ENCODE measurements at places on chromosomes 5 and 9. TPM values are rescaled to one million over a fixed set of nuclear protein-coding genes. Genes with fewer than 3 reads are reported as not detected.

GRCh38 chr9:8486095-8486494 lies 686.5 kb upstream of the DMAC1 start:
- no peak overlapping the region for H3K4me3 ChIP-seq
- no peaks in the 10 kb centered on the region for H3K4me1 ChIP-seq
- no peaks in the 10 kb centered on the region for H3K36me3 ChIP-seq
- DNase-seq: no peak
- no peak overlapping the region for H3K27ac ChIP-seq

- H3K27ac ChIP-seq: no peak overlapping the region
- peaks cover 9% of the 10 kb centered on the region for H3K27me3 ChIP-seq
- H3K36me3 ChIP-seq: no peaks in the 10 kb centered on the region
- H3K4me1 ChIP-seq: peaks cover 86% of the 10 kb centered on the region
- peak; percentile 78 for DNase-seq
- H3K4me3 ChIP-seq: peak overlapping the region; percentile 30
Observed at GRCh38 chr9:137307255-137308056, 5.4 kb upstream of the NRARP start.

The DMRT3 gene
- total RNA-seq: not detected

The SPINK7 gene
- 22.9 TPM for total RNA-seq

DNA sequence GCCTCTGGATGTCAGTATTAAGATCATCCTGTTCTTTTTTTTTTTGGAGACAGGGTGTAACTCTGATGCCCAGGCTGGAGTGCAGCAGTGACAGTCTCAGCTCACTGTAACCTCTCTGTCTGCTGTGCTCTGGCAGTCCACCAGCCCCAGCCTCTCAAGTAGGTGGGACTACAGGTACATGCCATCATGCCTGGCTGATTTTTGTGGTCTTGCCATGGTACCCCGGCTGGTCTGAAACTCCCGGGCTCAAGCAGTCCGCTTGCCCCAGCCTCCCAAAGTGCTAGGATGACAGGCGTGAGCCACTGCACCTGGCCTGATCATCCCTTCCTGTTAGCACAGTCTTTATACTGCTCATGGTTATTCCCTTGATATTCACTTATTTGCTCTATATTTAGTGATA lies 3.5 kb downstream of the KDM4C start:
- no peak overlapping the region for H3K27ac ChIP-seq
- DNase-seq: no peak
- peaks cover 32% of the 10 kb centered on the region for H3K4me1 ChIP-seq
- H3K36me3 ChIP-seq: no peaks in the 10 kb centered on the region
- no peak overlapping the region for H3K4me3 ChIP-seq

GRCh38 chr5:37015795-37016666 lies 139.5 kb downstream of the NIPBL start:
- H3K27me3 ChIP-seq: no peaks in the 10 kb centered on the region
- no peak for DNase-seq
- peaks cover 81% of the 10 kb centered on the region for H3K36me3 ChIP-seq
